ENCODE measurements at places on chromosomes 2 and 18.

DNA sequence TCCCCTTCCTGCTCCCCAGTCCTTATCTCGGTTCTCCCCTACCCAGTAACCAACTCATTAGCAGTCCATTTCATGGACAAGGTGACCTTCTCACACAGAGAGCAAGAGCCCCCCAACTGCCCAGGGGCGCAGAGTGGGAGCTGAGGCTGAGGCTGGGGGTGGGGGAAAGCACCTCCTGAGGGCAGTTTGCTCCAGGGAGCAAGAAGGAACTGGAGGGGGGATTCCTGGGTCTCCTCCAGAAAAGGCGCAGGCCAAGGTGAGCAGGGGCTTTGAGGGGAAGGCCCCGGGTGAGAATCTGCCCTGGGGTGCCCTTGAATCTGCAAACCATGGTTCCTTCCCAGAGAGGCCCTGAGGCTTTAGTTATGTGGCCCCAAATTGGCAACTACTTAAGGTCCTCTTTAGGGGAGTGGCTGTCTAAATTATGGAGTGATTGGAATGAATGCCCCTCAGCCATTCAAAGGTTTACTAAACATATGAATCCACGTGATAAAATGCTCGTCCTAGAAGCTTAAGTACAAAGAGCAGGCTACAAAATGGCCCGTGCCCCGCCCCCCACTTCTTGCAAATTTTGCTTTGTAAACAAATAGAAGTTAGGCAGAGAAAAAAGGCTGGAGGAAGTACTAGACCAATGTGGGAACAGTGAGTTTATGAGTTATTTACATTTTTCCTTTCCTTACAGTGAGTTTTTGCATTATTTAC is 123.5 kb upstream of the HS6ST1 start:
- no peak for DNase-seq

GRCh38 chr2:175253871-175254270 is 72.4 kb upstream of the ATP5MC3 start:
- no peak for DNase-seq

GRCh38 chr2:231602859-231603467 is 10.3 kb downstream of the TEX44 start:
- no peak for DNase-seq

DNA sequence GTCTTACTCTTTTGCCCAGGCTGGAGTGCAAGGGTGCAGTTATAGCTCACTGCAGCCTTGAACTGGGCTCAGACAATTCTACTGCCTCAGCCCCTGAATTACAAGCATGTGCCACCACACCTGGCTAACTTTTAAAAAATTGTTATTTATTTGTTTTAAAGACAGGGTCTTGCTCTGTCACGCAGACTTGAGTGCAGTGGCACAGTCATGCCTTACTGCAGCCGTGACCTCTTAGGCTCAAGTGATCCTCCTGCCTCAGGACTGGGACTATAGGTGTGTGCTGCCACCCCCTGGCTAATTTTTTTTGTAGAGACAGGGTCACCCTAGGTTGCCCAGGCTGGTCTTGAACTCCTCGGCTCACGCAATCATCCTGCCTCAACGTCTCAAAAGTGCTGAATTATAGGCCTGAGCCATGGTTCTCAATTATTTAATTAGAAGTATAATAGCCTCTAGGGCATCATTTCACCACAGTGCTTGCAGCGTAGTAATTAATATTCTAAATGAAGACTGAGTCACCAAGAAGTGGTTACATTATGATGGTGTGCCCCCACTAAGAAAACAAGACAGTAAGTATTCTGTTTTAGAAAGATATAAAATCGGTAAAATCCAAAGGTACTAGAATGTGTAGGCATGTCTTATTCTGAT is 69.6 kb downstream of the EML4 start:
- peak; percentile 53 for DNase-seq

- DNase-seq, result no peak
Observed at GRCh38 chr2:85421260-85422071, 3.0 kb downstream of the SH2D6 start.

GRCh38 chr2:108084311-108084710 is 98.0 kb downstream of the SLC5A7 start:
- no peak for DNase-seq

DNA sequence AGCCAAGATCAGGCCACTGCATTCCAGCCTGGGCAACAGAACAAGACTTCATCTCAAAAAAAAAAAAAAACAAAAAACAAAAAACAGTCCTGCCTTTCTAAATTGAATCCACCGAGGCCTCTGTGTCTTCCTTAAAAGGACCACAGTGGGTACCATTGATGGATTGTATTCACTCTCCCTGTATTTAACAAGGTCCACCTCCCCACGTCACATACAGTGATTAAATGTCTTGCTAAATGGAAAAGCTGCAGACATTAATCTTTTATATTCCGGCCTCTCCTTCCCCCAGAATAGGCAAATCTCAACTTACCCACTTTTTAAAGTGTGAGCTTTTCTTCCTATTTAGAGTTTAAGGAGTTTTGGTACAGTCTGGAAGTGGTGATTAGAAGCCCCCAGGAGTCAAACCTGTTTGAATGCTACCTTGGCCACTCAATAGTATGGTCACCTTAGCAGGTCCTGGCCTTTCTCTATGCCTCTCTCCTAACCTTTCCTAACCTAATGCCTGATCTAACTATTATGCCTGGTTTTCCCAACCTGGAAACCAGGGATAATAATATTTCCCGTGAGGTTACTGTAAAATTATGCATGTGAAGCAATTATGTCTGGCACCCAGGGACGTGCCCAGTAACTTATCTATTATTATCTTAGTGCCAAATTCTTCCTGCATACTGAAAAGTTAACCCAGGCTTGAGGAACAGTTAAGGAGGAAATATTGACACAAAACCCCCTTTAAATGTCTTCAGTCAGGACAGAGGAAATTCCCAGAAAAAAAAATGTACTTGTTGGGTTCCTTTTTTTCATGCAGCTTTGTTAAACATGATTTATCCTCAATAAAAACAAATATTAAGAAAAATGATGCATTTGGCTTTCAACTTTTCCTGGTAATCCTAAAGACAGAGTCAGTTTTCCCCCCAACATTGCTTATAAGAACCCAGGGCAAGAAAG is 3.1 kb downstream of the NFE2L2 start:
- DNase-seq, result no peak

DNA sequence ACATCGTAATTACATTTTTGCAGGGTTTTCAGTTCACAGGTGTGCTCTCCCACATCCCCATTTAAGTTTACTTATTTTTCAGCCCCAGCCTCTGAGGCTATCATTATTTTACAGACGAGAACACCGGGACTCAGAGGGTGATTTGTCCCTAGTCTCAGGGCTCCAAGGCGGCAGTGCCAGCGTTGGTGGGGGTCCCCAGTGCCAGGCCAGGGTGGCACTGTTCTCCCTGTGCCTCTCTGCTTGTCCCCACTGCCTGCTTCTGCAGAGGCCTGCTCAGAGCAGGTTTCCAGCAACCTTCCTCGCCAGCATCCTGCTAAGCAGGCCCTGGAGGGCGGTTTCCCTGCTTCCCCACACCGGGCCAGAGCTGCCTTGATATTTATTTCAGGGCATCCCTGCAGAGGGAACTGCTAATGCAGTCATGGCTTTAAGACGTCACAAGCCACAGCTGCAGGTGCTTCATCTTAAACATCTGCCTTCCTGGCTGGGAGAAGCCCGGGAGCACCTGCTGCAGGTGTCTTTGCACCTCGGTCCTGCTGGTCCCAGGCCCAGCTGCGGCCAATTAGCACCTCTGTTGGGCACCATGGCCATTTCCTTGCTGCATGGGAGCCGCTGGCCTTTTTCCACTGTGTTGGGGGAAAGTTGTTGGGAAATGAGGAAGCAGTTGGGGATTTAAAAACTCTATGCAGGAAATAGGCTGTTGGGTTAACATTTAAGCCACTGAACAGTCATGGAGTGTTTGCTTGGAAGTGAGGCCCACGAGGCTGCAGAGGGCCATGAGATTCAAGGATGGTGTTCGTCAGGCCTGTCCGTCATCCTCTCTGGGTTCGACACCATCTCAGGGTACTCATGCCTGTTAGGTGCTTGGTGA is 22.8 kb downstream of the HPCAL1 start:
- no peak for DNase-seq

All from activated CD4-positive, alpha-beta T cell treated with anti-CD3 and anti-CD28 coated beads, Interleukin-2, amount 50 U/mL, for 48 hours (primary cell).